ENCODE measurements at places on chromosomes 1 and 21. TPM values are rescaled to one million over a fixed set of nuclear protein-coding genes. Genes with fewer than 3 reads are reported as not detected.

- H3K4me1 ChIP-seq, result no peaks in the 10 kb centered on the region
- no peak overlapping the region for H3K27ac ChIP-seq
- no peak overlapping the region for H3K4me3 ChIP-seq
- H3K27me3 ChIP-seq, result peaks cover 8% of the 10 kb centered on the region
Observed at GRCh38 chr1:51997974-51998382, 7.5 kb upstream of the RAB3B start.

The DIO1 gene
- total RNA-seq, result not detected

The HOOK1 gene
- total RNA-seq, result 0.63 TPM

The F13B gene
- total RNA-seq, result not detected

- no peaks in the 10 kb centered on the region for H3K27me3 ChIP-seq
- no peak for DNase-seq
- H3K36me3 ChIP-seq, result no peaks in the 10 kb centered on the region
- no peak overlapping the region for H3K4me3 ChIP-seq
- peak overlapping the region; percentile 78 for H3K27ac ChIP-seq
Observed at GRCh38 chr1:89545264-89546038, 20.8 kb downstream of the LRRC8B start.

Data from tibial nerve (tissue), 4 donors.